ENCODE measurements at places on chromosomes 2 and 18. TPM values are rescaled to one million over a fixed set of nuclear protein-coding genes. Genes with fewer than 3 reads are reported as not detected.

IL36A gene
- not detected for total RNA-seq

DOK1 gene
- 12.2 TPM for total RNA-seq

GPBAR1 gene
- total RNA-seq = 1.2 TPM

ACADL gene
- 9.7 TPM for total RNA-seq

DCAF17 gene
- 19.2 TPM for total RNA-seq

GALNT5 gene
- total RNA-seq = 0.19 TPM

MYOM1 gene
- 32.0 TPM for total RNA-seq

DNA sequence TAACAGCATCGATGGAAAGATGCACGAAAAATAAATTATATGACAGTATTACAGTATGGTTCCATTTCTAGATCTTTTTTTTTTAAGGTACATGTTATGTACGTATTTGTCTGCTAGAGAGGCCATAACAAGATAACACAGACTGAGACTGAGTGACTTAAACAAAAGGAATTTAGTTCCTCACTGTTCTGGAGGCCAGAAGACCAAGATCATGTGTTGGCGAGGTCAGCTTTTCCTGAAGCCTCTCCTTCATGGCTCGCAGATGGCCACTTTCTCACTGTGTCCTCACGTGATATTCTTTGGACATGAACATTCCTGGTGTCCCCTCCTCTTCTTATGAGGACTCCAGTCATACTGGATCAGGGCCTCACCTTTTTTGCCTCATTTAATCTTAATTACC, 177.4 kb downstream of the CAPN13 start:
- DNase-seq = no peak

GRCh38 chr2:197359859-197360258, 49.3 kb upstream of the ANKRD44 start:
- DNase-seq = no peak

- no peak for DNase-seq
Measured at GRCh38 chr2:73830871-73831401, 2.2 kb downstream of the STAMBP start.

DNA sequence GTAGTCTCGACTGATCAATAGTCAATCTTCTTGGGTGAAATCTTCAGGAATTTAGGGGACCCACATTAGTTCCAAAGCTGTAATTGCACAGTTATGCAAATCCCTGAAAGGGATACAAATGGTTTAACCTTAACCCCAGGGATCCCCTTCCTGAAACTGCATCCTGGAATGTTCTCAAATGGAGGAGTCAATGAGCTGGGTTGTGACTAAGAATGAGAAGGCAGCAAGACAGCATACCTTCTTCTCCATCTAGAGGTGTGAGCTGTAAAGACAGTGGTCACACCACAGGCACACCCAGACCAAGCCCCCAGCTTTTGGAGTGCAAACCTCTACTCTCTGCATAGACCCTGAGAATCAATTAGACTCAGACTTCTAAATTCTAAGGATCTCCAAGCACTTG, 164.7 kb upstream of the MEIS1 start:
- no peak for DNase-seq

- no peak for DNase-seq
Measured at GRCh38 chr18:137327-137726, 21.0 kb upstream of the USP14 start.

DNA sequence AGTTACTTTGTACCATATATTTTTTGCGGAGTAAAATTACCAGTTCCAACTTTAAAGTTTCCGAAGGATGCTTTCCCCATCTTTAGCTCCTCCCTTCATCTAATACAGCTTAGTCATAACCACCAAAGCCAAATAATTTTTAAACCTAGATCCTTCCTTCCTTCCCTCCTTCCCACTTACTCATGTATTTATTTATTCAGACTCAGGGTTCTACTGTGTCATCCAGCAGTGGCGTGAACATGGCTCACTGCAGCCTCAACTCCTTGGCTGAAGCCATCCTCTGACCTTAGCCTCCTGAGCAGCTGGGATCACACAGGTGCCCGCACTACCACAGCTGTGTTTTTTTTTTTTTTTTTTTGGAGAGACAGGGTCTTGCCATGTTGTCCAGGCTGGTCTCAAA, 4.4 kb downstream of the LPIN2 start:
- DNase-seq = no peak

DNA sequence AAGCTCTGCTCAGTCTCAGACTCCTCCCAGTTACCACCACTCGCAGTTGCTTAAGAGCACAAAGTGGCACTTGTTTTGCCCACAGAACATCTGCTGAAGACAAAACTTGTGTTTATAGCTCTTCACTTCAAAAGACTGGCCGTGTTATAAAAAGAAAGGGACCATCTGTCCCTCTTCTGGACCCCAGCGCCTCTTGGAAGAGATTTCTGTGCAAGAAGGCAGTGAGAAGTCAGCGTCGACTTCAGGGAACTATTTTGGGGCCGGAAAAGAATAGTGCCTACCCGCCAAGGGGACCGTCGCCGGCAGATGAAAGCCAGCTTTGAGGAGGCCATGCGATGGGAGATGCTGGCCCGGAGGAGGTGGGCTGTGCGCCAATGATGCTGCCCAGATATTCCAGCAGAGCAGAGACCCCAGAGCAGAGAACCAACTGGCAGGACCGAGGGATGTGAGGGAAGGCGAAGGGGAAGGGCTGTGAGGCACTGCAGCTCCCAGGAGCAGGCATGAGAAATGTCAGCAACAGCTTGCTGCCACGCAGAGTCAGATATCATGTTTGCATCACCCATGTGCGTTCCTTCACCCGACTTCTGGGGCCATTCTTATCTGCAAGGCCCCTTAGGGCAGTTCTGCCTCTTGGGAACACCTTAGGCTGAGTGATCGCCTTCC, 270.9 kb downstream of the ATAD2B start:
- no peak for DNase-seq

DNA sequence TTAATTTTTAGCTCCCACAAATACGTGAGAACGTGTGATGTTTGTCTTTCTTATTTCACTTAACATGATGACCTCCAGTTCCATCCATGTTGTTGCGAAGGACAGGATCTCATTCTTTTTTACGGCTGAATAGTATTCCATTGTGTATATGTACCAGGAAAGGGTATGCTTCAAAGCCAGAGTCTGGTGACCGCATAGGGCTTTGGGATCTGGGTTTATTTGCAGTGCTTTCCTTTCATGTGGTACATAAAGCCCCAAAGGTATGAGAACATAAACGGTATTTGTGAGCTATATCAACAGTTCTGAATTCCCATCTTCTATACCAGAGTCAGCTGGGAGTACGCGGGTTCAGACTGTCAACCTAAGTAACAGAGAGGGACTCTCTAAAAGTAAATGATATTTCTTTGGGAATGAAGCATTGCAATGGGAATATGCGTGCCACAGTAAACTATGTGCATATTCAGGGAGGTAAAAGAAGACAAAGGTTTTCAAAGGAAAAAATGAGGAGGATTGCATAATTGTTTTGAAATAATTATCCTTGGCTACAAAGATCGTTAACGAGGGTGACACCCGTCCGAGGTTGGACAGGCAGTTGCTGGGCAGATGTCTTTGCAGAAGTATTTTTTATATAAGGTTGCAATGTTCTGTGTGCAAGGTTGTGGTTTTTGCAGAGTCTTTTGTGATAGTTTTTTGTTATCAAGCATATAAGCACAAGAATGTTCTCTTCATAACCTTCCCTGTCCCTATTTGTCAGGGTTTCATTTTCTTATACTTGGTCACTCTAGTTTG, 24.4 kb downstream of the CRYGD start:
- no peak for DNase-seq

DNA sequence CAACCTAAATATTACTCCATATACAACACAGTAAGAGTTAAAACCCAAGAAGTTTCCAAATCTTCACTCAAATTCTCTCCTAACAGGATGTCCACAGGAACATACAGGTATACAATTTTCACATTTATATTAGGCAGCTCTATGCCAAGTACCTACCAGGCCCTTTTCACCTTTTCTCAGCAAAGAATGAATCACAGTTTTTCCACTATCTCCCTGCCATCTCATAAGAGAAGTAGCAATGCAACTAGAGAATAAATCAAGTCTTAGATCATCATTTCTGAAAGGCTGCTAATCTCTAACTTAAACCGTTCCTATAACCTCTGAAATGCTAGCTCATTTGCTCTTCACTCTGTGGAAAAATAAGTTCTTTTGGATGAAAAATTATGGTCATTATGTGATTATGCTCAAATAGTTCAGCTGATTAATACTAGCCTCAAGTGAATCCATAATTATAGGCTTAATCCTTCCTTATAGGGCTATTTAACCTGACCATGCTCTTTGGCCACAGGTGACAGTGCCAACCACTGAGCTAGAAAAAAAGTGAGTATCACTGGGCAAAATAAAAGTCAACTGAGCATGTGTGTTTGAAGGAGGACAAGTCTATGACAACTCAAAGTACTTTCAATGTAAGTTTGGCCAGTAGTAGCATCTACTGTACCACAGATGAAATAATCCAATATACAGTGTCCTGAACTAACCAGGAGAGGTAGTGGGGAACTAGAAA, 79.7 kb downstream of the COBLL1 start:
- no peak for DNase-seq

DNA sequence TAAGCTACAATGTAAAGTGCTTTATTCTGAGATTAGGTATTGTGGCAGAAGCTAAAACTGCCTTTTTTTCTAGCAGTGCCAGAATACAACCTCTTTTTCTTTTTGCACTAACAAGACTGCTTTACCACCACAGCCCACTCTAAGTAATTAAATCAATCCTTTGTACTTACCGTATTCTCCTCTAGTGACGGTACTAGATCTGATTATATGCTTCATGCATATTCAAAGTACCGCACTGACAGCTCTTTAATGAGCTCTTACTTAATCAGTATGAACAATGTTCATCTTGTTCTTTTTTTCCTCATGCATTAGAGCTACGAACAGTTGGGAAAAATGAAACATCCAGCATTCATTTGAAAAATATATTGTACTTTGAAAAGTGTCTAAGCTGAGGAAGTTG, 16.1 kb upstream of the OTX1 start:
- no peak for DNase-seq

DNA sequence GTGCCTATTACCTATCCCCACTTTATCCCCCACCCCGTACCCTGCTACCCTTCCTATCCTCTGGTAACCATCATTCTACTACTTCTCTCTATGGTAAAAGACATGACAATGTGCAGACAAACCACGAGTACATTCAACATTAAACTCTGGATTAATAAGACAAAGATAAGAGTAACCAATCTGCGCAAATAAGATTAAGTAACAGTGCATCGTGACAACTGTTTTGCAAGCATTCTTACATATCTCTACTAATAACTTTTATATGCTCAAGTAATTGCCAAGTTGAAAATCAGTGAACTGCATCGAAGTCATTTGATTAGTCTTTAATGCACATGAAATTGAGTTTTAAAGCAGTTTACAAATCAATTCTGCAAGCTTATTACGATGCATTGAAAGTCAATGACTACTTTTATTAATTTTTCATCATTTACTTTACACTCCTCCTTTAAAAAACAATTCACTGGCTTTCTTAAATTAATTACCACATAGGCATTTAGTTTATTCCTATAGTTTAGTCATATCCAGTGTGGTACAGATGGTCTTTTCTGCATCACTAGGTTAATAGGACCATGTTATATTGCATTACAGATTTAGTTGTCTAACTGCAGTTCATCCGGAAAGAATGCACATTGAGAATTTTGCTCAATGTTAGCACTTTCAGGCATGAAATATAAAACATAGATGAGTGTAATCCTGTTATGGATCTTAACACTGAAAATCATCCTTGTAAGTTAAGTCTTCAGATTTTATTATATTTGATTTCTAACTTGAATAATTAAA, 178.1 kb downstream of the GCA start:
- no peak for DNase-seq

GRCh38 chr2:71710367-71711132, 257.2 kb downstream of the DYSF start:
- DNase-seq = peak; percentile 41

DNA sequence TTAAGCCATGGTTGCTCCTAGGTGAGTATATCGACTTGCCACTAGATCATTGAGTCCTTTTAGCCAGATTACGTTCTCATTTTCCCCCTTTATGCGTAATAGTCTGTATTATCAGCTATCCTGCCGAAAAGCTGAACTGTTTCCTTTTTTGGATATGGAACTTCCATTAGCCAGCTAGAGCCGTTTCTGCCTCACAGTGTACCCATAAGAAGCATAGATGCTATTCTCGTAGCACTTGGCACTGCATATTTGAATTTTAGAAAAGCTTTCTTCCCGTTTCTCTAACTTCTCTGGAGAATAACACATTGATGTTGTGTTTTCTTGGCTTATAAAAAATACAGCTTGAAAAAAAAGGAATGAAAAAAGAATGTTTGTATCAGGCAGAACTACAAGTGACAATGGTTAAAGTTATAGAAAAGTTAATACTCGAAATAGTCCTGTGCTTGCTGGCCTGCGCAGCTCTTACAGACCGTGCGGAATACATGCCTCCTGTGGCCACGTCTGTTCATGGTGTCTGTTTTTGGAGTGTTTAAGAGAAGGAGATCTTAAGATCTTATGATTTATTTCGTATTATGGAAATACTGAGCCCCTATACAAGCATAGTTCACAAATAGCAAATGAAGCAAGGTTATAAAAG, 710 bp downstream of the DUSP19 start:
- DNase-seq = no peak

- no peak for DNase-seq
Measured at GRCh38 chr2:214489702-214490101, 78.8 kb downstream of the VWC2L start.

DNA sequence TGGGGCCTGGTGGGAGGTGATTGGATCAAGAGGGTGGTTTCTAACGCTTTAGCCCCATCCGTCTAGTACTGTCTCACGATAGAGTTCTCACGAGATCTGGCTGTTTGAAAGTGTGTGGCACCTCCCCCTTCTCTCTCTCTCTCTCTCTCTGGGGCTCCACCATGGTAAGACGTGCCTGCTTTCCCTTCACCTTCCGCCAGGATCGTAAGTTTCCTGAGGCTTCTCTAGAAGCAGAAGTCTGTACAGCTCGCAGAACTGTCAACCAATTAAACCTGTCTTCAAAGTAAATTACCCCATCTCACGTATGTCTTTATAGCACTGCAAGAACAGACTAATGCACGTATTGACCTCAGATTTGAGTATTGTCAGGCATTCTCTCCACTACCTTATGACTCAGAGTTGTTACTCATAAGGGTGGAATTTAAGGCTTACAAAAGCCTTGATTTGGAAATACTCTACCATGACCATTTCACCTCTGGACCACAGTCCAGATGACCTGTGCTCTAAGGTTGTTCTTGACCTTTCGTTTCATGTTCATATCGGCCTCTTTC, 99.5 kb upstream of the AGAP1 start:
- DNase-seq = no peak

GRCh38 chr2:146950911-146951310, 893.9 kb upstream of the ACVR2A start:
- DNase-seq = no peak
